ENCODE measurements at places on chromosomes 11 and 22.

- DNase-seq: no peak
Observed at GRCh38 chr22:31279327-31279669, 13.0 kb downstream of the PIK3IP1 start.

- no peak for DNase-seq
Observed at GRCh38 chr11:30316237-30316636, 6.7 kb upstream of the ARL14EP start.

DNA sequence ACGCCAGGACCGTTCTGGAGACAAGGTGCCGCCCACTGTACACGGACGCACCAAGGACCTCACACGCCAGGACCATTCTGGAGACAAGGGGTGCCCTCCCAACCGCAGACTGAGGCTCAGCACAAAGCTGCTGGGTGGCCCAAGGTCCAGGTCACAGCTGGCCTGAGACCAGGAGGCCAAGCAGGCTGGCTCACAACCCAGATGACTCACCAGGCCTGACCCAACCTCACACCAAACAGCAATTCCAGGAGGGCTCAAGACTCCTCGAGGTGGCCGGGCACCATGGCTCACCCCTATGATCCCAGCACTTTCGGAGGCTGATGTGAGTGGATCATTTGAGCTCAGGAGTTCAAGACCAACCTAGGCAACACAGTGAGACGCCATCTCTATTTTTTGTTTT is 14.8 kb downstream of the BRD1 start:
- DNase-seq: no peak

DNA sequence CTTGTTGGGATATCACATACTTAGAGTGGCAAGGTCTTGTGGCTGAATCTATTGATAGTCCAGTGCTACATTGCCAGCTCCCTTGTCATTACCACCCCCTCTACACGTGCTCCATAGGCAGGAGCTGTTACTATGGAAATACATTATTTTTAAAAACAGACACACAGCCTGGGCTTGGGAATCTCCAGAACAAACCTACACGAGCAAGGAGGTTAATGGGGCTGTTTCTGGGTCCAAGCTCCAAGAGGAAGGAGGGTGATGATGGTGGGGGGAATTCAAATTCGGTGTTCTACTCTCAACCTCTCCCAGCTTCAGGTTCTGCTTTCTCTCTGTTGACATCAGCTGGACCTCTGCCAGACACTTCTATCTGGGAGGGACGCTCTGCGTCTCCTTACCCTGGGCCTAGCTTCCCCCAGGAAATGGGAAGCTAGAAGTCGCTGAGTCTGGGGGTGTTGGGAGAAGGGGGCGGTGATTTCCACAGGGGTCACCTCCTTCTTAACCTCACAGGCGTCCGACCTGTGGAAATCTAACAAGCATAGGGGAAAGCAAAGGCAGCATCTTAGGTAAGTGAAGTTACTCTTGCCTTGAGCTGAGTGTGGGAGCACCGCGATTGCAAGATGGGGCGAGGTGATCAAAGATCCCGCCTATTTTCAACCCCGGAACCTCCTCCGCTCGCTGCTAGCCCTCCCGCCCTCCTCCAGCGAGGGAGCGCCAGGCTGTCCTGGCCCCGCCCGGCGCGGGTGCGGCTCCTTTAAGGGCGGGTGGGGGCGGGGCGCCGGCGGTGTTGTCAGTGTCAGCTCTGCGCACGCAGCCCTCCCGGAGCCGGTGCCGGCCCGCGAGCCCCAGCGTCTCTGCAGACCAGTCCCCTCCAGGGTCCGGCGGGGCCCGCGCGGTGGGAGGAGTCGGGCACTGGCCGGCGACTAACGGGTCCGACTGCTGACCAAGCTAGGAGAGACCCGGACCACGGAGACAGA is at the start of gene C2CD2L:
Gene C2CD2L, plus strand, starts transcription at position 781 of the 974 bp plus-strand sequence. CDS start 398 bp downstream, outside the sequence.
- DNase-seq: peak; percentile 90

GRCh38 chr11:30488304-30488998 is 97.7 kb downstream of the MPPED2 start:
- DNase-seq: peak; percentile 50

GRCh38 chr22:44538051-44538450 is 40.0 kb upstream of the RTL6 start:
- no peak for DNase-seq

GRCh38 chr11:57248780-57249383 is 11.8 kb upstream of the APLNR start:
- DNase-seq: no peak

DNA sequence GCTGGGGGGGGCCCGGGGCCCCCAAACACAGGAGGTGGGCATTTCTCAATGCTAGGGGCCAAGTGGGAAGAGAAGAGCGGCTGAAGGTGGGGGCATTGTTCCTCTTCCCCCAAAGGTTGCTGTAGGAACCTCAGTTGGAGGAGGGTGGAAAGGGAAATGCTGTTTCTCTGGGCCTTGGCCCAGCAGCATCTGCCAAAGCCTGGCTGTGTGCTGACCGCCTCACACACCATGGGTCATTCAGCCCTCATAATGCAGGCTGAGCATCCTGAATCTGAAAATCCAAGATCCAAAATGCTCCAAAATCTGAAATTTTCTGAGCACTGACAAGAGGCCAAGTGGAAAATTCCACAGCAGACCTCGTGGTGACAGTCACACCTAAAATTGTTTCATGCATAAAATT is 49.0 kb upstream of the BID start:
- no peak for DNase-seq

DNA sequence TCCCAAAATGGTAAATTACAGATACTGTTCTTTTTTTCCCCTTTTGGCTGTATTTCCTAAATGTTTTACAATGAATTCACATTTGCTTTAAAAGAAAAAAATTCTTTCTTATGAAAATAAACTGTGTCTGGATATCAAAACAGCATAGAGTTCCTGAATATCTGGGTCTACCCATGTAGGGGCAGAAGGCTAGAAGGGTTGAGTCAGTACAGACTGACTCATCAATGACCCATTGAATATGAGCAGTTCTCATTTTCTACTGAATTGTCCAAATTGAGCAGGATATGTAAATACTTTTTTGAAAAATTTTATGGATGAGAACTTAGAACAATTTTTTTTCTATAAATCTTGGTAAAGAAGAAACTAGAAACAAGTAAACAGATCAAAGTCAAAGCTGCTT is 16.3 kb upstream of the C11orf87 start:
- DNase-seq: no peak

DNA sequence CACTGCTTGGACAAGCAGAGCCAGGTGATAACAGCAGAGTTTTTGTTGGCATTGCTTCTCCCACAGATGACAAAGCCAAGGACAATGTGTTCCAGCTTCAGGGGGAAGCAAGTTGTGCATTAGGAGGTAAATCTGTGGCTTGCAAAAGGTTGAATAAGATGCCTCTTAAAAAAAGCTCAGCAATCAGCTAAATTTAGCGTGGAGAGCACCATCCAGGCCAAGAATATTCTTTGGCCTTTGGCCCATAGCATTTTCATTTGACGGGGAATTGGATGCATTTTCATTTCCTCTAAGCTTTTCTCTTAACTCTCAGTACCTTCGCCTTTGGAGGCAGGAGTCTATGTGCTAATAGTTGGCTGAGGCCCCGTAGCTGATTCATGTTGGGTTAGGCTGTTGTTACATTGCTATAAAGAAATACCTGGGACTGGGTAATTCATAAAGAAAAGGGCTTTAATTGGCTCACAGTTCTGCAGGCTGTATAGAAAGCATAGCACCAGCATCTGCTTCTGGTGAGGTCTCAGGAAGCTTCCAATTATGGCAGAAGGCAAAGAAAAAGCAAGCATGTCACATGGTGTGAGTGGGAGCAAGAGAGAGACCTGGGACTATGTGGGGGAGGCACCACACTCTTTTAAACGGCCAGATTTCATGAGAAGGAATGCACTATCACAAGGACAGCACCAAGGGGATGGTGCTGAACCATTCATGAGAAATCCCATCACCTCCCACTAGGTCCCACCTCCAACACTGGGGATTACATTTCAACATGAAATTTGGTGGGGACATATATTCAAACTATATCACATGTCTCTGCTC is 350.1 kb upstream of the C11orf87 start:
- DNase-seq: peak; percentile 57

- DNase-seq: no peak
Observed at GRCh38 chr11:46633291-46634217, 16.2 kb downstream of the ATG13 start.

GRCh38 chr11:113615098-113615497 is 91.0 kb downstream of the TMPRSS5 start:
- DNase-seq: no peak

- no peak for DNase-seq
Observed at GRCh38 chr11:83990160-83990733, 704.1 kb upstream of the CCDC90B start.

DNA sequence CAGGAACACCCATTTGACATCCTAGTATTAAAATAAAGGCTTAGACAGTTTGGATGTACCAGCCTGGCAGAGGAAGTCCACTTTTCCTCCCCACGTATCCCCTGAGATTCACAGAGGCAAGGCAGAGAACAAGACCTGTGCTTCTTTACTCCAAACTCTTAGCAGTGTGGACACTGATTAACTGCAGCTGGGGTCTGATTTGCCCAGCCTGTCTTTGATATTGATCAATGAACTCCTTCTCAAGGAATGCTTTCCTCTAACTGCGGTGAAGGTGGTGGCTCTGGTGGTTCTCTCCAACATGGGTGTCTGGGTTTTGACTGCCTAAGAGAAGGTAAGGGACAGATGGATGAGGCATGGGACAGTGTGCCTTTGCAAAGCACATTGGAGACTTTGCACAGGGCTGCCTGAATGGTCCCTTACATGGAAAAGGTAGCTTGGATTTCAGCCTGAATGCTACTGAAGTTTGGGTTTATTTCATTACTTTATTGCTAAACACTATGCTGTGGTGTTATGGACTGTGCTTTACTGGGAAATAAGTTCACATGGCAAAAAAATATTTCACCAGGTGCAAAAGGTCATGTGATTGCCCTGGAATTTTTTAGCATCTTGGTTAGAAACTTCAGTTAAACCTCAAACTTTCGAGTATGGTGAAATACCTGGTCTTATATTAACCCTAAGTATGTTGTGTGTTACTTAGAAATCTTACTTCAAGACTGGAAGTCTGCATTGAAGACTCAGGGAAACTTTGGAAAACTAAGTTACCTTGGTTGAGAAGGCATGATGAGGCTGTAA is 1.8 kb downstream of the GAS2 start:
- no peak for DNase-seq

- no peak for DNase-seq
Observed at GRCh38 chr11:124190298-124191139, 7.4 kb downstream of the OR10D3 start.

DNA sequence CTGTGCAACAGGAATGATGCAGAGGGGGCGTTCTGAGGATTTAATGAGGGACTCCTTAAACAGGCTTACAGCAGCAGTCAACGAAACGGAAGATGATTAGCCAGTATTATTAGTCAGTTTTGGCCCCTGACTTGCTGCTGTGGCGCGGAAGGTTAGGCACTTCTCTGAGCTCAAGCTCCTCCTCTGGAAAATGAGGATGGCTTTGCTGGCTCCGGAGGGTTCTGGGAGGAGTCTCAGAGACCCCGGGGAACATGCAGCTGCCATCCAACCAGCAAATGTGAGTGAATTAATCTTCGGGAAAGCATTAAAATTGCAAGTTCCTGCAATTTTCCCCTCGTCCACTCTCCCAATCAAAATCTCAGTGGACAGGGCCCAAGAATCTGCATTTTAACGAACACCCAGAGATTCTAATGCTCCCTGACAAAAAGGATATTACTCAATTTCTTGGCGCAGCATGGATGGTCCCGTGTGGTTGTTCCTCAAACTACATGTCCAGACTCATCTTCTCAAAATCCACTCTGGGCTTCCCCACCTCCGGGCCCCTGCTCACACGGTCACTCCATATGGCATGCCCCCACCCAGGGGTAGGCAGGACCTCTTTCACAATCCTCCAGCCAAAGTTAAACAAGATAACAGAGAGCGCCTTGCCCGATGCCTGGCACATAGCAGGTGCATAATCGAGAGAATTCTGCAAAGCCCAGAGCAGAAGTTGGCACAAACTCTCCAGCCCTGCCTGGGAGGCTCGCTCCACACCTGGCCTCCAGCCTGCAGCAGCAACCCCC is 6.4 kb downstream of the ELFN2 start:
- DNase-seq: no peak

DNA sequence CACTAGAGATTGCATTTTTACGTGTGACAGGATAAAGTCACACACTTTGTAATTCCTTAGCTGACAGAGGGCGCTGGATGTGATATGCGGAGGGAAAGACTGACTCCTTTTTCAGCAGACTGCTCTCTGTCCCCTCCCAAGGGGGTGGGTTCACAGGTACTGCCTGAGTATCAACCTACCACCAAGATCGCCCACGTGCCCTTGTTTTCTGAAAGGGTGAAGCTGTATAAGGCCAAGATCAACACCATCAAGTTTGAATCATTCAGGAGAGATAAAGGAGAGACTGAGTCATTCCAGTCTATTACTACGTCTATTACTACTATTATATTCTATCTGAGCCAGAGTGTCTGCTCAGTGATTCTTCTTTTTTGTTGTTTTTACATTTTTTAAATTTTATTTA is 30.7 kb downstream of the BUD13 start:
- no peak for DNase-seq

DNA sequence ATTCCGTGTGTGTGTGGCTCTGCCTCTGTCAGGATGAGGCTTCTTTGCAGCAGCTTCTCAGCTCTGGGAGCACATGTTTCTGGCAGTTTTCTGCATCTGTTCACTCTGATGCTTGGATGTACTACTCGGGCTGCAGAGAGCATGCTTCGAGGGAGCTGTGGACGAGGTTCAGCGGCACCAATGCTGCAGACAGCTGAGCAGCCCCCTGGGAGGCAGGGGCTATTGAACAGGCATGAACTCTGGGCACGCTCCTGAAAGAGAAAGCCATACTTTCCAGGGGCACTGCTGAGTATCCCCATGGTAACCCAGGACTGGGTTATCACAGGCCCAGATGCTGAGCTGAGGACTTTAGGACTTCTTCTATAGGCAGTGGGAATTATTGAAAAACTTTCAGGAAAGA is 33.8 kb downstream of the ADAMTS8 start:
- DNase-seq: no peak

DNA sequence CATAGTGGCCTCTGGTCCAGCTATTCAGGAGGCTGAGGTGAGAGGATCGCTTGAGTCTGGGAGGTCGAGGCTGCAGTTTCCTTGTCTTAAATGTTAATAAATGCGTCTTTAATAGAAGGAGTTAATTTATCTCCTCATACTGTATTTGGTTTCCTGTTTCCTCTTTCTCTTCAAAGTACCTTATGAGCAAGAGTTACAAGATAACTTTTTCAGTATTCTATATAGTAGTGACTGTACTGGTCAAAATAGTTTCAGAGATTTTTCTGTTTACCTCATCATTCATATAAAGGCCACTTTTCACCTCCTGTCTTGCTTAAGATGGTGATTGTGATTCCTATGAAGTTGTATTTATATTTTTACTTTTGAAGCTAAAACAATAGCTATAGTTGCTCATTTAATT is 50.9 kb downstream of the MCAM start:
- no peak for DNase-seq

GRCh38 chr11:30635401-30635989 is 49.3 kb upstream of the MPPED2 start:
- no peak for DNase-seq

- DNase-seq: no peak
Observed at GRCh38 chr22:42217752-42218280, 52.6 kb downstream of the TCF20 start.
